ENCODE measurements at places on chromosomes 1 and 21.

DNA sequence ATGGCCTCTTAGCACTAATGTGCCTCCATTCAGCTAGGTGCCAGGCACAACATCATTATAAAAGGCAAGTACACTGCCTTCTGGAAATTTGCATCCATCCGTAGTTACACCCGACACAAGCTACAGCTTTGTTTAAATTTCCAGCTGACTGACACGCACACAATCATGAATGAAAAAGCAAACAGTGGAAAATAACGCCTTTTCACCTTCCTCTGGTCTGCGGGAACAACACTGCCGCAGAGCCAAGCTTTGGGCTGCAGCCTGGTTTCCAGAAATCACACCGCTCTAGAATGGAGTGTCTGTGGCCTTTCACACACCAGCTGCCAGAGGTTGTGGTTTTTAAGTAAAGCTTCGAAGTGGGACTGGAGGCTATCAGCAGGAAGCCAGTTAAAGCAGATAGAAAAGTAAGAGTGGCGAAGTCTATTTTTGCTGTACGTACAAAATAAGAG, 142.8 kb upstream of the COA6 start:
- DNase-seq, result no peak

DNA sequence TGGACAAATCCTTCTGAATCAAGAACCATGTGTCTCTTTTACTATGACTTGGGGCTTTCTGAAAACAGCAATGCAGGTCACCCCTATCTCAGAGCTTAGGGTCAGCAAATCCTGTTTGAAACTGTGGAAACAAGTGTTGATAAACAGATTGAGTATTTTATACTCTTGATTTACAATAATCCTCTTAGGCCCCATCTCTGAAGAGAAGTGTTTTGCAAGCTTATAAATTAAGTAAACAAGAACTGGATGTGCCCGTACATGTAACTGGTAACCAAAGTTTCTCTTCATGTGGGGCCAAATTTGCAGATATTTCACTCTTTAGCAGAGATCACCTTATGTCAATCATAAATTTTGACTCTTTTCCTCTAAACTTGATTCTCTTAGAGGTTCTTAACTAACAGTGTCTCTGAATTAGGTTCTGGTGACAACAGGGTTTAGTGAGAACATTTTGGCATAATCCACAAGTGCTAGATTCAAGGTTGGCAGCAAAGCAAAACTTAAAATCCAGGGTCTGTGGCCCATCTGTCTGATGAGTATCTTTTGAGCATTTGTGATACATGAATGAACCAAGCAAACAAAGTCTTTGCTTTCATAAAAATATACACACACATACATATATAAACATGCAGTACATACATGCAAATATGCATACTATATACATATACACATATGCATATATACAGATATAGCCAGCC, 183.0 kb upstream of the HOOK1 start:
- DNase-seq, result no peak

- DNase-seq, result no peak
Observed at GRCh38 chr1:41479000-41479807, 5.3 kb downstream of the EDN2 start.

DNA sequence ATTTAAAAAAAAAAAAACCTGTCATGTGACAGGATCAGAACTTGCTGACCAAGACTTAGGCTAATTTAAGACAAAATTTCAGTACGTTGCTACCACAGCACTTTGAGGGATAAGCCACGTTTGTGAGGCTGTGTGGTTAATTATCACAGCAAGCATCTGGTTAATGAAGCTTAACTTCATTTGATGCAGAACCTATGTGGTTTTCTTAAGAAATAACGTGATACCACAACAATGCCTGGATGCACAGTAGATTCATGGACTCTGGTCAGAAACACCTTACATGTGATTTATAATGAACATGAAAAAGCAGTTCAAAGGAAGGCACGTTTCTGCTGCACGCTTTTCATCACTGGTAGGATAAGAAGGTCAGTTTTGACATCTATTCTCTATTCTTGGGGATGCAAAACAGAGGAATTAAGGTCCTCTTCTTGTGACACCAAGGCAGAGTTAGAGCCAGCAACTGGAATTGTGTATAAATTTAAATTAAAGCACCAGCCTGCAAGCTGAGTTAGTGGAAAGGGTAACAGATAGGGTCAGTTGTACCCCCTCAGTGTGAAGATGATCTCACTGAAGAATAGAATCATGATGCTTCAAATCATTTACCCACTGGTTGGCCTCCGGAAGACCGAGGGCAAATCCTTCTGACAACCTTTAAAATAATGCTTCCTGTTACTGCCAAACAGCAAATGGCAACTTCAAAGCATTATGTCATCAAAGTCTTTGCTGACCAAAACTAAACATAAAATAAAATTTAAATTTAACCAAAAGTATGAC, 6.0 kb upstream of the KRTAP8-1 start:
- no peak for DNase-seq

GRCh38 chr1:15153184-15153841, at the start of gene TMEM51:
Gene TMEM51 (plus strand): TSS chr1:15153747. CDS start chr1:15215088, 61,341 bp downstream.
- DNase-seq, result no peak

DNA sequence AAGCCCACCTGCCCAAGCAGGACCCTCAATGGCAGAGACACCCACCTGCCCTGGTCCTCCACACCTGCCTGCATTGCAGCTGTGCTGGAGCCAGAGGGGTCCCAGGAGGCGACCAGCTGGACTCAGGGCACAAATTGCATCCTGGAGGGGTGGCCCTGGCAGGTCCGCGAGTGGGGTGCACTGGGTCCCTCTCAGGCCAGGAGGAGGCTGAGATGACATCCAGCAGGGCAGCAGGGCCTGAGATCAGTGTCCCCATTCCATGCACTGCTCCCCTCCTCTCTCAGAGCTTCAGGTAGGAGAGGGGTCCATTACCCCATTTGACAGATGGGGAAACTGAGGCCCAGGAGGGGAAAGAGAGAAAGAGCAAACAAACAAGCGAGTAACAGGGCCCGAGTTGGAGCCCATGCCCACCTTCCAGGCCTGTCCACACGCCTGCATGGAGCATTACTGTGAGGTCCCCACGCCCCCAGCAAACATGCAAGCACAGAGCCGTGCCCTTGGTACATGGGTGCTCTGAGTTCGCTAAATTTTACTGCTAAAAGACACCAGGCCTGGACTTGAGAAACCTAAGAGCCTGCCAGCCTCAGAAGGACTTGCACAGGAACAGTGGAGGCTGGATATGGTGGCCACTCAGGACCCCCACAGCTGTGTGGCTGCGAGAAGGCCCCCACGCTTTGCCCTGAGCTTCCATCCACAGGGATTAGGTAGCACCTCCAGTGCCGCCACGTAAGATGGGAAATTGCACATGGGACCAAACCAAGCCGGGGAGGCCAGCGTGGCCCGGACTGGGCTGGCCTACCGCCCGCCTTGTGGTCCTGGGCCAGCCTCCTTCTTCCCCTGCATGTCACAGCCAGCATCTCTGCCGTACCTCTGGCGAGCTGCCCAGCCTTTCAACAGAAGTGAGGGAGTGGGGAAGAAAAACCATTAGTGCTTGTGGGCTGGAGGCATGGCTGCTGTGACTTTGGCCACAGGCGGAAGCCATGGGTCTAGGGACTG, 7.4 kb downstream of the WNT3A start:
- DNase-seq, result no peak

- DNase-seq, result no peak
Observed at GRCh38 chr1:227459326-227459841, 104.0 kb upstream of the ZNF678 start.

GRCh38 chr1:93713341-93713740, 31.7 kb upstream of the BCAR3 start:
- no peak for DNase-seq

GRCh38 chr1:234843946-234844345, 234.0 kb upstream of the IRF2BP2 start:
- no peak for DNase-seq

DNA sequence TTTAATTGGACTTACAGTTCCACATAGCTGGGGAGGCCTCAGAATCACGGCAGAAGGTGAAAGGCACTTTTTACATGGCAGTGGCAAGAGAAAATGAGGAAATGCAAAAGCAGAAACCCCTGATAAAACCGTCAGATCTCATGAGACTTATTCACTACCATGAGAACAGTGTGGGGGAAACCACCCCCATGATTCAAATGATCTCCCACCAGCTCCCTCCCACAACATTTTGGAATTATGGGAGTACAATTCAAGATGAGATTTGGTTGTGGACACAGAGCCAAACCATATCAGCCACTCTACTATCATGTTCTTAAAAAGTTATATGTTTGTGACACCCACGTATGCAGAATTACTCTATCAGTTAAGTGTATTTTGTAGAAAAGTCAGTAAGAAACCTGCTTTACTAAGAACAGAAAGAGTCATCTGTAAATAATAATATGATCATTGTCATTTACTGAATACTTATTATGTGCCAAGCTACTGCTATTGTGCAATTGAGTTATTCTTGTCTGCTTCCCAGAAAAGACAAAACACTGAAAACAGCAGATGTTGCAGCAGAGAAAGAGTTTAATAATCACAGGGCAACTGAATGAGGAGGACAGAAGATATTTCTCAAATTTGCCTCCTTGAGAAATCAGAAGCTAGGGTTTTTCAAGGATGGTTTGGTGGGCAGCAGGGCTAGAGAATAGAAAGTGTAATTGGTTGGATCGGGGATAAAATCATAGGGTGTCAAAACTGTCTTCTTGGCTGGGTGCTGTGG, 207.7 kb upstream of the FGGY start:
- DNase-seq, result no peak

DNA sequence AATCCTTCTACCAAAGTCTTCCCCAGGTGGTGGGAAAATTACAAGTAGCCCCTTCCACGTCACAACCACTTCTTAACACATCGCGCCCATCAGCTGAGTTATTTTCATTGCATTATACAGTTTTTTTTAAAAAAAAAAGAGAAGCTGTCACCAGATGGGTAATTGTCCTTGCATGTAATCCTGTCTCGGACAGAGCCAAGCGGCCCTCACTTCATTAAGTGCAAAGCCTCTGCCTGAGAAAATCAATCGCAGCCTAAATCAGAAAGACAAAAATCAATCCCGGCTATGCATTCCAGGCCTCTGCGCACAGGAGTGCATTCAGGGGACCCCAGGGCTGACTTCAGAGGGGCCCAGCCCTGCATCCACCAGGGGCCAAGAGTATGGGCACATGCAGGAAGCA, 538.9 kb downstream of the NPHP4 start:
- DNase-seq, result no peak

GRCh38 chr1:45809761-45810160, 6.3 kb downstream of the MAST2 start:
- DNase-seq, result no peak

DNA sequence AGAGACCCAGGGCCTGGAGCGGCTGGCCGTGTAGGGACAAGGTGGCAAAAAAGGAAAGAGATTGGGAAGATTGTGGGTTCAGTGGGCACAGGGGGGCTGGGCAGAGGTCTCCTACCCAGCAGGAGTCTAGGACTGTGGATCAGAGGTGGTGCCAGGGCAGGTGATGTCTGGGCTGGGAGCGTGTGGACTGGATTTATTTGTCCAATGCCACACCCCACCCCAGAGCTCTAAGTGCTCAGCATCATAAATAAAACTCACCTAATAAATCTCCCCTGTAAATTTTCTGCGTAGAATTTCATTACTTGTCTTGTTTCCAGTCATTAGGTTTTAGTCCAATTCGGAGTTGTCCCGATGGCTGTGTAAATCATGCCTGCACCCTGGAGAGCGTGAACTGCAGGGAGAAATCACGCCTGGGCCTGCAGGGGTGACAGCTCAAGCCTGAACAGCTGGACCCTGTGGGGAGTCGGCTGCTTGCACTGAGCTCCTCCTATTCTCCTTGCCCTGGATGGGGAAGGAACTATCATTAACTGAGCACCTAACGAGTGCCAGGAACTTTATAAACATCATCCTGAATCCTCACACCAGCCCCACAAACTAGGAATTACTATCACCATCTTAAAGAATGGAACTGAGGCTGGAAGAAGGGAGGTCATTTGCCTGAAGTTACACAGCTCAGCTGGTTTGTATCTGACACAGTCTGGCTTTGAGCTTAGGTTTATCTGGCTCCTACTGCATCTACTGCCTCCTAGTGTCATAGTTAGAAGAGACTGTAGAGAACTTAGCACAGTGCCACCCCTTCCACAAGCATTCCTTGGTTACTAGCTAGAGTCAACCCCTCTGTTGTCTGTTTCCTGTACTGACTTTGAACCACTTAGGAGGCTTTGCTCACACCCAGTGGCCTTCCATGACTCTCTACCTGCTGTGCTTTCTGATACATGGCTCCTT, 25.0 kb upstream of the POU3F1 start:
- no peak for DNase-seq

Data from cortex of kidney (tissue), 1 donor.